ENCODE measurements at places on chromosomes 11 and 22.
A peak's percentile ranks its signal among the peaks of the same experiment; 100 is the strongest.

- no peak for DNase-seq
These were observed 8.5 kb upstream of the SCYL1 start for GRCh38 chr11:65516135-65516968.

- no peak for DNase-seq
These were observed 470.6 kb downstream of the NTM start for GRCh38 chr11:131841028-131841427.

DNA sequence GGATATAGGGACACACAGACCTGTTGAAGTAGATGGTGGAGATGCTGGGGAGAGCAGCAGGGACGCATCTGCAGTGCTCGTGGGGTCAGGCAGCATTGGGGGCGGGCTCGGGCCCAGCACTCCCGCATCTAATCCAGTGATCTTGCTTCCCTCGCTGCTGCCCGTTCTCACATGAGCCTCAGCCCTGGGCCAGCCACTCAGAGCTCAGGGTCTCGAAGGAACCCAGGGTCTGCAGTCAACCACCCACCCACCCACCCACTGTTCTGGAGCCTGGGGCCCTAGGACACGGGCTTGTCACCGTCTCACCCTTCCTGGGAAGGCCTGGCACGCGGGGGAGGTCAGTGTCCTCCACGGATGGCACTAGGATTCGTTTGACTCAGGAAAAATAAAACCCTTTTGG is 406.0 kb downstream of the TBC1D22A start:
- no peak for DNase-seq

GRCh38 chr11:115345361-115345760 is 158.9 kb downstream of the CADM1 start:
- no peak for DNase-seq

DNA sequence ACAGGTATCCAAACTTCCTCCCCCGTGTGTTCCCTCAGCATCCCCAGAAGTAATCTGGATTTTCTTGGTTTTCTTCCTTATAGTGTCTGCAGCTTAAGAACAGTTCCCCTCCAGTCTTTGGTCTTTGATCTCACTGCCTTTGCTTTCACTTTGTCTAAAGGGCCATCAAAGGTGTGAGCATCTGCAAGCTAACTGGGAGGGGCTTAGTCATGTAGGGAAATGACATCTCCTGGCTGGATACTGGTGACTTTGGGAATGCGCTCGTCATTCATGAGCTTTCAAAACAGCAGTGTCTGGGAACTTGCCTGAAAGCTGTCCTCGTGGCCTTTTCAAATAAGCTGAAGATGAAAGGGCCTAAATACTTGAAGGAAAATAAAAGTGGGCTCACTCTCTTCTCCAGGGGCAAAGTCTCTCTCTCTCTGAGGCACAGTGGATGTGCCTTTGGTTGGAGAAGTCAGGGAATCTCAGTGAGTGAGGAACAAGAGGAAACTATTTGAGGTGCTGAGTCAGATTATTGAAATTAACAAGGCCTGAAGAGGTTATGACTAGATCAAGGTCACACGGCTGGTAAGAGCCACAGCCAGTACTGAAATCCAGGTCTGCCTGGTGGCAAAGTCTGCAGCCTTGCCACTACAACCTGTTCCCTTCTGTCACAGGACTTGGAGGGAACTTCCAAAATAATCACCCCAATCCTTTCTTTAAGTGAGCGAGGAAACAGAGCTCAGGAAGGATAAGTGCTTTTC is 45.6 kb upstream of the TENM4 start:
- DNase-seq, result no peak

- DNase-seq, result no peak
These were observed 252.3 kb upstream of the TBCEL start for GRCh38 chr11:120771551-120772060.

DNA sequence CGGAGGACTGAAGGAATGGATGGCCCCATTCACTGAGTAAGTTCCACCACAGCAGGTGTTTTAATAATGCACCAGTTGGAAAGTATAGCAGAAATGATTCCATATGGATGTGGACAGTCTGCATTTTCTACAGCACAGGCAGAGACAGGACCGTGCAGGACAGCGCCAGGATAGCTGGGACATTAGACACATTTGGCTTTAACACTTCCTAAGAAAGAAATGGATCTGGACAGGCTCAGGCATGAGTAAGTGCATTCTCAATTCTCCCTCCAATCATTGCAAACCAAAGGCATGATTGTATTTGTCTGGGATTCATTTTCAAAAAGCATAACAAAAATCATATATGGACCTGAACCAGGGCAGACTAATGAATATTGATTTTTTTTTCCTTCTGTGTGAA is 233.0 kb upstream of the POU2AF2 start:
- no peak for DNase-seq

DNA sequence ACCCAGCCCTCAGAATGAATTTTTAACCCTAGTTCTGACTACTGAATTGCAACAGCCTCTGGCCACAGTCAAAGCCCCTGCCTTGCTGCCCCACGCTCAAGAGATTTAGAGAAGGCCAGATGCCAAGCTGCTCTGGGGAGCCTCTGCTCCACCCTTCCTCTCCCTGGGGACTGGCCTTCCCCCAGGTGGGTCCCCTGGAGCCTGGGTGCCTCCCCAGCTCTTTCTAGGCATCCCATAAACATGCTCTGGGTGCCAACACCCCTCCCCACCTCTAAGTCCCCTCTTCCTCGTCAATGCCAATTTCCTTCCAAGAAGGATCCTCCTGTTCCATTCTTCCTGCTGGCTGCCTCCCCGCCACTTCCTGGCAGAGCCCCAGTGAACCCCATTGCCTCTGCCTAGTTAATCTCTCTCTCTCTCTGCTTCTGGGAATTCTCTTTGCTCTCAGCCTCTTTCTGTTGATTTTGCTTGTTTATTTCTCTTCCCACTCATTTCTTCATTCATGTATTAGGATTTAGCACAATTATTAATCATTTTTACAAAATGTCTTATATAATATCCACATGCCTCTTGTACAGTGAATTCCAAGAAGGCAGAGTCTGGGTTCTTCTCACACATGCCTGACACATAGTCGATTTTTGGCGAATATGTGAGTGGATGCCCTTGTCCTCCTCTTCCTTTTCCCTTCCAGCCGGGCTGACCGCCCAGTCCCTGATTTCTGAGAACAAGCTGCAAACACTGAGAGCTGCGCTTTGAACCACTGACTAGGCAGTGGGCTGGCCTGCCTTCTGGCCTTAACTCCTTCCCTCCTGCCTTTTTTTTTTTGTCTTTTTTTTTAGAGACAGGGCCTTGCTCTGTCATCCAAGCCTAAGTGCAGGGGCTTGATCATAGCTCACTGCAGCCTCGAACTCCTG is 17.5 kb downstream of the UQCR10 start:
- DNase-seq, result peak; percentile 65

GRCh38 chr11:131404010-131404409 is 33.6 kb downstream of the NTM start:
- DNase-seq, result no peak

GRCh38 chr22:24983151-24983550 is 30.6 kb downstream of the KIAA1671 start:
- no peak for DNase-seq

DNA sequence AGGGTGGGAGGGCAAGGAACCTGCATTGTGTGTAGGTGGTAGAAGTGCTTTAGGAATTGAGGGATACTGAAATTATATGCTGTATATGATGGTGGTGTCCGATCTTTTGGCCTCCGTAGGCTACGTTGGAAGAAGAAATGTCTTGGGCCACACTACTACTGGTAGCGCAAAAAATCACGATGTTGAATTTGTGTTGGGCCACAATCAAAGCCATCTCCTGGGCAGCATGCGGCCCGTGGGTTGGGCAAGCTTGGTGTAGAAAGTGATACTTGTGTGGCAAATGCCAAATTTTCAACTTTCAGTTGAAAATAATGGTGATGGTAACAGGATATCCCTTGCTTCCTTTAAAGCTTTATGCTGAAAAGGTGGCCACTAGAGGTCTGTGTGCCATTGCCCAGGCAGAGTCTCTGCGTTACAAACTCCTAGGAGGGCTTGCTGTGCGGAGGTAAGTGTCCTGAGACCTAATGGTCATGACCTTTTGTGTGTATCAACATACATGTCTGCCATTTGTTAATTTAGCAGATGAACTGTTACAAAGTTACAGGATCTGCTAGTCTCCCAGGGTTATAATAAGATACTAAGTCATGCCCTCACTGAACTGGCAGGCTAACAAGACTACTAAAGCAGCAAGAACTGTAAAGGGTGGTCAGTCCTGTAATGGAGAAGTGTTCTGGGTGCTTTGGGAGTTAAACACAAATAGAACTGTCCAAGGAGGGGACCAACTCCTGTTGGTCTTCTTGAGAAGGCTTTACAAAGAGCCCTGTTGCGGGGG is 2.9 kb downstream of the RPS3 start:
- DNase-seq, result no peak

DNA sequence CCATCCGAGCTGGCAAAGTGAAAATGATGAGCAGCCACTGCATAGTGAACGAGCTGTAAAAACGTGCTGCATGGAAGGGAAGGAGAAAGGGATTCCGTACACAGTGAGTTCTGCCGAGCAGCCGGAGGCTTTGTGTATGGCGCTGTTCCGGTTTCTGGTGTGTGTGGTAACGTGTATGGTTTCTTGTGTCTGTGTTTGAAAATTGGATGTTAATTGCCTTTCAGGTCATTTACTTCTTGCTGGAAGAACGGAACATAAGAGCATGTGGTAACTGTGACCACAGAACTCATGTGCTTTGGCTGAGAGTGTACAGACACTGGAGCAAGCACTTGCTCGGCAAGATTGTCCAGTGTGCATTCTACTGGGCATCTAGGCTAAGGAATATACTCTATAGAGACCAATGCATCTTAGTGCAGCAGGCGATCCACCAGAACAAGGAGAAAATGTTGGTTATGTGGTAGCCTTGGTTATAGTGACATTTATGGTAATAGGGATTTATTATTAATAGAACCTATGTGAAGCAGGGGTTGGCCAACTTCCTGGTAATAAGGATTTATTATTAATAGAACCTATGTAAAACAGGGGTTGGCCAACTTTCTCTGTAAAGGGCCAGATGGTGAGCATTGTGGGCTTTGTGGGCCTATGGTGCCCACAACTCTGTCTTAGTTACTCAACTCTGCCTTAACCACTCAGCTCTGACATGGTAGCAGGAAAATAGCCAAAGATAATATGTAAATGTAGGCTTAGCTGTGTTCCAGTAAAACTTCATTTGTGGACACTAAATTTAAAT is 49.2 kb downstream of the GRAMD1B start:
- no peak for DNase-seq

DNA sequence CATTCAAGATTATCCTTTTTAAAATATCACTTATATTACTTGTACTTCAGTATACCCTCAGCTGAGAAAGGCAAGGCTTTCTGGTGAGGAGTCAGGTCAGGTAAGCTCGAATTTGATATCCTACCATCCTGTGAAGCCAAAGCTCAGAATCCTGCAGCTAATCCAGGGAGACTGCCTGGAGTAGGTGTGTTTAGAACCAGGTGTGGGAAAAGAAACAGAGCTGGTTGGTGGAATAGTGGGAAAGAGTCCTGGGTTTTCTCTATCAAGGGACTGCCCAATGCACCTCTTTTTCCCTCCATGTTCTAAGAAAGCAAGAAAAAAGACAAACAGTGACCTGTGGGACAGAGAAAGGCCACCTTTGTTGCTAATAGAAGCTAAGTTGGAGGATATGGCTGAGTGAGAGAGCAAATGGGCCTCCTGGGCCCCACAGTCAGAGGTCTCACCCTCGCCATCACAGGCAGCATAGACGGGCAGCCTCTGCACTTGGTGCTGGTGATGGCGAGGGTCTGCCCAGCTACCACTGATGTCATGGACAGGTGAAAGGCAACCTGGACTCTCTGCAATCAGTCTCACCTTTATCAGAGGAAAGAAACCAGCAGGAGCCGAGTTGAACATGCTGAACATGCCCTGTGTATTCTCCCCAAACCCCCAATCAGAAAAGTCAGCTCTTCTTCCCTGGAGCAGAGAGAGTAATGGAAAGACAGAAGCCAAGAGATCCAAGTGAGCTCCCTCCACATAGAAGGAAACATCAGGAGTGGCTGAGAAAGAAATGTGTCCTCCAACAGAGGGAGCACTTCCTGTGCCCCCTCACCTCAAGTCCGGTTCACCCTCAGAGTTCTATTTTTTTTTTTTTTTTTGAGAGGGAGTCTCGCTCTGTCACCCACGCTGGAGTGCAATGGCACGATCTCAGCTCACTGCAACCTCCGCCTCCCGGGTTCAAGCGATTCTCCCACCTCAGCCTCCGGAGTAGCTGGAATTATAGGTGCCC is 491.3 kb downstream of the BUD13 start:
- no peak for DNase-seq

- DNase-seq, result no peak
These were observed 2.6 kb upstream of the SART1 start for GRCh38 chr11:65958774-65959420.

GRCh38 chr22:50556703-50557102 is 6.0 kb downstream of the SYCE3 start:
- DNase-seq, result no peak

- DNase-seq, result no peak
These were observed 195 bp upstream of the ALX4 start for GRCh38 chr11:44310206-44310462.

GRCh38 chr11:132028380-132029240 is 658.2 kb downstream of the NTM start:
- DNase-seq, result no peak

DNA sequence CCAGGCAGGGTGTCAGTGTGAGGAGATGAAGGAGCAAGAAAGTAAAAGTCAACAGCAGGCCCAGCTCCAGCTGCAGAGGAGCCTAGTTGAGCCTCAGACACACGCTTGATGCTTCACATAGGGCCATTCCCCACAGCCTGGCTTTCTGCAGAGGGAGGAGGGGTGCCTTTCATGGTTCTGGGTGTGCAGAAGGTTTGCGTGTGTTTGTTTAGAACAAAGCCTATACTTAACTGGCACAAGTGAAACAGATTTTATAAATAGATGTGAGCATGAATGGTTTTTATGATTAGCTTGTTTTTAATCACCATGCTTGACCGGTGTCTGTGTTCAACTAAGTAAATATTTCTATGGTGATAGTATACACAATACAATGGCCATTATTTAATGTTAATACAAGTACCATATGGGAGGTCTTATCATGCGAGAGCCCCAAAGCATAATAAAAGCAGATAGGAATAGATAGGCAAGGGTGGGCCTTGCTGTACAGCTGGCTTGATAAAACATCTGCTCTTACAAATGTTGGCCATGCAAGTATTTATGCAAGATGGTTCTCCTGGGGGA is 290.2 kb downstream of the ETS1 start:
- no peak for DNase-seq

DNA sequence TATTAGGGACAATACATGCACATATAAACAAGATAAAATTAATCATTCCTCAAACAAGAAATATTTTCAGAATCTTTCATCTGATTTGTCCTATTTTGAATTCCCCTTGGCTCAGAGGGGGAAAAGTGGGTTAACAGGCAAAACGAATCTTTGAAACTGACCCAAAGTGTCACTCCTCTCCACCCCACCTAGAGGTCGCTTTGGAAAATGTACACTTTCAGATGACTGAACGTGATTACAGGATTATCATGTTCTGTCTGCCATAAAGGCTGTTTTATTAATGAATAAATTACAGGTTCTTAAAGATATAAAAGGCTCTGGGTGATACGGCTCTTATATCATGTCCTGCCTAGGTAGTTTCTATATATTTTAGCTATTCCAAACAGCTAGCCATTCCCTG is 1735.0 kb downstream of the LRRC4C start:
- no peak for DNase-seq

DNA sequence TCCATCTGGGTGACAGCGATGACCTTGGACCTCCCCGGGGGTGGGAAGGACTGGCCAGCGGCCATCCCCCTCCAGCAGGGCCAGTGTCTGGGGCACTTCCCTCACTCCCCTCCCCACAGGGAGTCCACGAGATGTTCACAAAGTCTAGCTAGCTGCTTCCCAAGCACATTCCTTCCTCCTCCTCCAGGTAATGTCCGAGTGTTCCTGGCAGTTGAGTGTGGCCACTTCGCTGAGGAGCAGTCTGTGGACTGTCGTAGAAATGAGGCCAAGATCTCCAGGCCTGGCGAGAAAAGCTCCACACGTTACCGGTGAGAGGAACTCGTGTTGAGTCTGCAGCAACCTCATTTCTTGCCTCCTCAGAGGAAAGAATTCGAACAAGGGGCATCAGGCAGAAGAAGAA is 425.5 kb downstream of the BRD1 start:
- DNase-seq, result no peak
